ENCODE measurements at places on chromosomes 4 and X.

DNA sequence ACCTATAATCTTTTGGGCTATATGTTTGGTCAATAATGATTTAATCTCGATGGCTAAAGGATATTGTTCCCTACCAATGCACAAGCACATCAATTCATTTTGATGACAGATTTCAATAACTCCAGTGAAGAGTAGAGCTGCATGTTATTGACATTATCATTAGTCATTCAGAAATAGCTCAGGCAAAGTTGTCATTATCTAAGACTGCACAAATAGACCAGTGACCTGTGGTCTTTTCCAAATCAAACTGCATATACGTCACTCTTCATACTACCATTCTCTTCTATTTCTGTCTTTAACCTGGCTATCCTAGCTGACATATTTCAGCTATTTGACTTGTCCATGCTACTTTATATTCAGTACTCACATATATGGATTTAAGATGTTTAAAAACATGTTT, 1050.8 kb downstream of the C4orf33 start:
- DNase-seq: no peak

- DNase-seq: no peak
Measured at GRCh38 chrX:96820935-96821334, 62.8 kb upstream of the RPA4 start.

- DNase-seq: peak; percentile 82
Measured at GRCh38 chr4:1072830-1073446, 40.4 kb downstream of the RNF212 start.

DNA sequence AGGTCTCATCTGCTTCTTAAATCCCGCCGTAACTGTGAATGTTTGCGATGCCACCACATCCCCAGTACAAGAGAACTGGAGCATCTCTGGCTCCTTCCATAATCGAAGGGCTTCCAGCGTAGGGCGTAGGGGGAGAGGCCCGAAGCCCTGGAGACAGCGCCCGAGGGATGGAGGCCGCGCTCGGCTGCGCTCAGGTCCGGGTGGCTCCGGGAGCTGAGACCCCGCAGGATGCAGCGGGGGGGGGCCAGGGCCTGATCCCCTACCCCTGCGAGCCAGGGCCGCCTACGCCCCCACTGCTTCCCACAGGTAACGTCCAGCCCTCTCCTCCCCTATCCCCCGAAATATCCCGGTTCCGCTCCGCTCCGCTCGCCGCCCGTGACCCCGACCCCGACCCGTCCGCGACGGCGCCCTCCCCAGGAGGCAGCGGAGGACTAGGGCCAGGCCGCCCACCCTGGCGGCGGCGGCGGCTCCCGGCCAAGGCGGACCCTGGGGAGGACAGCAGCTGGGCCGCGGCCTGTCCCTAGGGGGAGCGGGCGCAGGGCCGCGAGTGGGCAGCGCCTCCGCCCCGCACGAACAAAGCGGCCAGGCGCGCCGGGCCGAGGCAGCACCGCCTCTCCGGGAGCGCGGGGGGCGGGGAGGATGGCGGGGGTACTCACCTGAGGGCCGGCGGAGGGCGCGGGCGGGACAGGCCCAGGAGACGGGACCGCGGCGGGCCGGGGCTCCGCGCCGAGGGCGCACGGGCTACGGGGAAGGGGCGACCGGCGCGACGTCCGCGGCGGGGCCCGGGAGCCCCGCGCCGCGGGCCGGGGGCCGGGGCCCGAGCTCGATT, 723 bp downstream of the WDFY3 start:
- peak; percentile 43 for DNase-seq

DNA sequence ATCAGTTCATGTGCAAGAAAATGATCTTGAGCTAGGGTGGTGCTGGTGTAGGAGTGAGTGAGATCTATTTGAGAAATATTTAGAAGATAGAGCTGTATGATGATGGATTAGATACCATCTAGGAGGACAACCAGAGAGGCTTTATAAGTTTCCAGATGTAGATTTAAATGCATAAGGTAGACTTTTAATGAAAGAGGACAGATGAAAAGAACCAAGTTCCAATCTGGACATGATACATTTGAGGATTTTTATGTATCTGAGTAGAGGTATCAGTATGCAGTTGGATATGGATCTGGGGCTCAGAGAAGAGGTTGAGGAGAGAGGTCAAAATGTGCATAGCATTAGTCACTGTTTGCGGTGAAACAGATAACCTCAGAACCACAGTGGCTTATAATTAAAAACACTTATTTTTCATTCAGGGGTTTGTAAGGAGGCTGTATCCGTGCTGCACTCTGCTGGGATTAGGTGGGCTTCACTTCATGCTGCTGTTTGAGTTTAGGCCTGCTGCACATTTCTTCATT, 348.7 kb downstream of the BMPR1B start:
- DNase-seq: no peak

- DNase-seq: no peak
Measured at GRCh38 chr4:172152284-172152683, 339.1 kb downstream of the GALNTL6 start.

- no peak for DNase-seq
Measured at GRCh38 chrX:19870710-19871490, 16.5 kb downstream of the SH3KBP1 start.

GRCh38 chrX:136021160-136021559, 35.9 kb downstream of the SLC9A6 start:
- DNase-seq: no peak

DNA sequence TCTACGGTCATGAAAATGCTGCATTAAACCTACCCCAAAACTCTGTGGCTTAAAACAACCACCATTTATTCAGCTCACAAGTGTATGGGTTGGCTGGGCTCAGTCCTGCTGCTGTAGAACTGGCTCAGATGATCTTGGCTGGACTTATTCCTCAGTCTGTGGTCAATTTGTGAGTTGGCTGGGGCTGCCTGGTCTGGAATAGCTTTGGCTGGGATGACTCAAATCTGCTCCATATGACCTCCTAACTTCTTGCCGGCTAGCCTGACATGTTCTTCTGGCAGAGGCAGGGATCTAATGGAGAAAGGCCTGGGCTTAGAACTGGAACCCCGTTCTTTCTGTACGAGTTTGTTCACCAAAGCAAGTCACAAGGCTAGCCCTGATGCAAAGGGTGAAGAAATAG, 71.7 kb downstream of the CFAP299 start:
- no peak for DNase-seq

DNA sequence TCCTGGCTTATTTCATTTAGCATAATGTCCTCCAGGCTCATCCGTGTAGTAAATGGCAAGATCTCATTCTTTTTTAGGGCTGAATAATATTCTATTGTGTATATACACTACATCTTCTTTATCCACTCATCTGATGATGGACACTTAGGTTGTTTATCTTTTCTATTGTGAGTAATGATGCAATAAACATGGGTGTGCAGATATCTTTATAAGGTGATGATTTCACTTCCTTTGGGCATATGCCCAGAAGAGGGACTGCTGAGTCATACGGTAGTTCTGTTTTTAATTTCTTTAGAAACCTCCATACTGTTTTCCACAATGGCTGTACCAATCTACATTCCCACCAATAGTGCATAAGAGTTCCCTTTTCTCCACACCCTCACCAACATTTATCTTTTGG, 317.6 kb upstream of the CNKSR2 start:
- DNase-seq: no peak

DNA sequence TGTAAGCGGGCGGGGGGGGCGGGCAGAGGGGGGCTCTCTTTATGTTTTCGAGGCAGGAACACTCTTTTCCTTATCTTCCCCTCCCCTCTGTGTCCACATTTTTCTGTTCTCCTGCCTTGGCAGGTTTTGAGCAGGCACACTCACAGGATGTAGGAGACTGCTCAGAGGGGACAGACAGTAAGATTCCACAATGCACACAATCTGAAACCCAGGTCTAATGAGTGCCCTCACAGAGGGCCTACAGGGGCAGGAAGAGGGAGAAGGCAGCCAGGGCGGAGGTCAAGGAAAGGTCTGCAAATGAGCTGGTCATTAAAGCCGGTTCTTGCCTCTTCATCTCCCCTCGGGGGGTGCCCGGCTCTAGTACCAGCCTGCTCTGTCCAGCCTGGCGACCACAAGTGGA, 106.1 kb upstream of the ATP6AP2 start:
- no peak for DNase-seq

All from HuH-7 (cell line).